ENCODE measurements at places on chromosomes 12 and 14.

DNA sequence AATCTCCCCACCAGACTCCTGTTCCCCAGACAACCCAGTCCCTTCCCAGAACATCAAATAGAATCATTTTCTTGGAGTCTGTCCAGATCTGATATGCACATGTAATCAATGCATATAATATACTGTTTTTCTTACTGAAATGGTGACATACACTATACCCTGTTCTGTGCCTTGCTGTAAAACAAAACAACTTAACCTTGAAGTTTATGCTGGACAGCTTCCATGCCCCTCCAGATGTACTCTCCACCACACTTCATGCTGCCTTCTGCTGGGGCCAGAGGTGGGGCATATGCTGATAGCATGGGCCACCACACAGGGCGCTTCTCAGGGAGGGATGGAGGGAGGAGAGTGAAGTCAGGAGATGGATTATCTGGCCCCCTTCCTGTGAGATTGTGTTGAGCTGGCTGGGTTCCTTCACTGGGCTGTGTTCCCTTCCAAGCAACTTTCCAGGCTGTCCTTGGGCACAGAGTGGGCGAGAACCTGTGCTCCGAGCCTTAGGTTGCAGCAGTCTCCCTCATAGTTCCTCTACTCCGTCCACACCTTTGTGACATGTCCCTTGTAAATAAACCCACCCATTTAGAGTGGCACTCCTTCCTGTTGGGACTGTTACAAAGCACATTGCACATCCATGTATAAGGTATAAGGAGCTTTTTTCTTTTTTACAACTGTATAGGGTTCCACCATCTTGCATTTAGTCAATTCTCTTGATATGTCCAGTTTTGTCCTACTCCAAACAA lies 77.6 kb upstream of the RIC8B start:
- no peak for DNase-seq

GRCh38 chr12:106049105-106049504 lies 89.6 kb downstream of the NUAK1 start:
- peak; percentile 81 for DNase-seq

GRCh38 chr12:57235728-57236131 lies 6.2 kb downstream of the SHMT2 start:
- no peak for DNase-seq

GRCh38 chr14:91872517-91873470 lies 5.5 kb upstream of the TC2N start:
- DNase-seq: no peak

DNA sequence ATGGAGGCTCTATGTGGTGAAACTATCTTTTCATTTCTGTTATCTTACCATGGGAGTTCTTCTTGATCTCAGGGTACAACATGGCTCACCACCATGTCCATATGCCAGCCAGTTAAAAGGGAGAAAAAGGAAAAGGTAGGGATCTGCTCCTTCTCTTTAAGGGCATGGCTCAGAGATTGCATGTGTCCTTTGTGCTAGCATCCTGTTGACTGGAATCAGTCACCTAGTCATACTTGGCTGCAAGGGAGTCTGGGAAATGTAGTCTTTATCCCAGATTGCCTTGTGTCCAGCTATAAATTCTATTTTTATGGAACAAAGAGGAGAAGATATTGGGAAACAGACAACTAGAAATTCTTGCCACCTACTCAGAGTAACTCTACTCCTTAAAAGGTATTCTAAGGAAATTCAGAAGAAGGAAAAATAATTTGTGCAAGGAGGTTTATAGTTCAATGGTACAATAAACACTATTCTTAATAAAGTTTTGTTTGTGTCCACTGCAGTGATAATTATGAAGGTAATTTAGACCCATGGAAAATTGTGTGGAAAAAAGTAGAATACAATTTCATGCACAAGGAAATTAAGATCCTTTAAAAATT lies 86.4 kb upstream of the RPH3A start:
- DNase-seq: no peak

DNA sequence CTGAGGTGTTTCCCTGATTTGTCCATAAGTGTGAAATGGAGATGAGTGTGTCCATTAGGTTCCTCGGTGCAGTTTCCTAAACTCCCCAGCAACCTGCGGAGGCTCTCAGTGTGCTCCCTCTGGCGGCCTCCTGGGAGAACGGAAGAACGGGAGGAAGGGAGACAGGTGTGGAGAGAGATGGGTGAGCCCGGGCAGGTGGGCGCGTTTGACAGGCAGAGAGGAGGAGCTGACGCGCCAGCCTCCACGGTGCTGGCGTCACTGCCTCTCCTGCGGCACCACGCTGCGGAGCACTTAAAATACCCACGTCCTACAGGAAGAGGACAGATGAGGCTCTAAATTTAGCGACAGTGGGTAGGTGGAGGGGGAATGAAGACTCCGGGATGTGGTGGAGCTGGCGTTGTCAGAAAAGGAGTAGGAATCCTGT lies 26.8 kb upstream of the PEX5 start:
- DNase-seq: no peak

- no peak for DNase-seq
These were observed 8.9 kb upstream of the ZNF410 start for GRCh38 chr14:73877790-73878189.

- DNase-seq: no peak
These were observed 954 bp downstream of the HAUS4 start for GRCh38 chr14:22955702-22956569.

DNA sequence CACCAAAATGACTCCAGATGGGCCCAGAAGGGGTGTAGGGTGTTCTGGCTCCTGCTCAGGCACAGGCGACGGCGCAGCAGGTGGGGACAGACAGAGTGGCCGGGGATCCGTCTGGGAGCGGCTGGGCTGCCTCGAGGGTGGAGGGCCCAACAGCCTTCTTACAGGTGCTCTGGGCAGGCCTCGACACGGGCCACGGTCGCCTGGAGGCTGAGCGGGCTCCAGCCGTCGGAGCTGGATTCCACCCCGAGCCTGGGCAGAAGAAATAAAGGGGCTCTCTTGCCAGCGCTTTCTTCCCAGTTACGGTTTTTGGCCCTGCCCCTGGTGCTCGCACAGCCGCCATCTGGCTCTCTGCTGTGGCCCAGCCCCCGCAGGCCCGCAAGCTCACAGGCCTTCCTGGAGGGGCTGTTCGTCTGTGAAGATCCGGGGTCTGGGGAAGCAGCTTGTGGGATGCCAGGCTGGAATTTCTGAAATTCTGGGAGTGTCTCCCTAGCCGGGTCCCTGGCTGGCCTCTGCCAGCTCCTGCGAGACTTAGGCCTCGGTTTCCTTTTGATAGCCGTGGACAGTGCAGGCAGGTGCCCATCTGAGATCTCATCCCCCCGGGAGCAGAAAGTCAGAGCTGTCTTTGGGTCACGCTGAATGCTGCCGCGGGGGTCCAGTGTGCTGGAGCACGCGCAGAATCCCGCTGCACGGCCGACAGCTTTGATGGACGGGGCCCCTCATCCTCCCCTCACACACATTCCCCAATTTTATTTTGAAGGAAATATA lies 122.7 kb downstream of the PAPOLA start:
- DNase-seq: peak; percentile 73

GRCh38 chr14:68679301-68679700 lies 113.6 kb downstream of the ZFP36L1 start:
- no peak for DNase-seq

DNA sequence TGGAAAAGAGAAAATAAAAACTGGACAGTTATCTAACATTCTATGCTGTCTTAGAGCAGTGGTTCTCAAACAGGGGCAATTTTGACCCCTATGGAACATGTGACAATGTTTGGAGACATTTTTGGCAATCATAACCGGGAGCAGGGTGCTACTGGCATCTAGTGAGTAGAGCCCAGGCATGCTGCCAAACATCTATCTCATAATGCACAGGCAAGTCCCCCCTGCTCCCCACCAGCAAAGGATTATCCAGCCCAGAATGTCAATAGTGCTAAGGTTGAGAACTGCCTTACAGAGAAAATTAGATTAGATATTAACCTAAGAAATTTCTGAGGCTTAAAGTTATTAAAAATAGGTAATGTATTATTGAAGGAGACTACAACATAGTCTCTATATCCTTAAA lies 22.9 kb upstream of the CATSPERB start:
- DNase-seq: no peak

DNA sequence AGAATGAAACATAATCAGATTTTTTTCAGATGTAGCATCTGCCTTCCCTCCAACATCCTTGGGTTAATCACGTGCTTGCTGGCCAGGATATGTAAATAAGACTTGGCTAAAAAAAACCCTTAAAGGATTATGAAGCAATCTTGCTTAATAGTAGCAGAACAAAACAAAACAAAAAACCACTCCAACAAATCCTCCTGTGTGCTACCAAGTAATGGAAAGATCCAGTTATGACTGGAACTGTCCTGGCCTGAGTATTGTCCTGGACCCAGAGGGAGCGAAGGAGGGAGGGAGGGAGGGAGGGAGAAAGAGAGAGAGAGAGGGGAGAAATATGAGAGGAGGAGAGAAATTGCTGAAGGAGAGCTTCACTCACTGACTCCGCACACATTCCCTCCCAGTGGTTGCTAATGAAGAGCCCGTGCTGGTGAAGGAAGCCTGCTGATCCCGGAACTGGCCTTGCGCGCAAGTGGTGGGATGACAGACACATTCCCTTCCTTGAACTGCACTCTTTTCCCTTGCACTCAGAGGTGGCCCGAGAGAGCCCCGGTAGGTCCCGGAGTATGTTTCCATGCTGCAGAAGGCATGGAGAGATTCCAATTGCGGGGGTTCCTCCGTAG lies 57.2 kb downstream of the HMGA2 start:
- no peak for DNase-seq

GRCh38 chr12:62601765-62602164 lies 135.1 kb downstream of the MON2 start:
- no peak for DNase-seq

GRCh38 chr14:80356413-80356812 lies 145.1 kb upstream of the DIO2 start:
- DNase-seq: peak; percentile 42

DNA sequence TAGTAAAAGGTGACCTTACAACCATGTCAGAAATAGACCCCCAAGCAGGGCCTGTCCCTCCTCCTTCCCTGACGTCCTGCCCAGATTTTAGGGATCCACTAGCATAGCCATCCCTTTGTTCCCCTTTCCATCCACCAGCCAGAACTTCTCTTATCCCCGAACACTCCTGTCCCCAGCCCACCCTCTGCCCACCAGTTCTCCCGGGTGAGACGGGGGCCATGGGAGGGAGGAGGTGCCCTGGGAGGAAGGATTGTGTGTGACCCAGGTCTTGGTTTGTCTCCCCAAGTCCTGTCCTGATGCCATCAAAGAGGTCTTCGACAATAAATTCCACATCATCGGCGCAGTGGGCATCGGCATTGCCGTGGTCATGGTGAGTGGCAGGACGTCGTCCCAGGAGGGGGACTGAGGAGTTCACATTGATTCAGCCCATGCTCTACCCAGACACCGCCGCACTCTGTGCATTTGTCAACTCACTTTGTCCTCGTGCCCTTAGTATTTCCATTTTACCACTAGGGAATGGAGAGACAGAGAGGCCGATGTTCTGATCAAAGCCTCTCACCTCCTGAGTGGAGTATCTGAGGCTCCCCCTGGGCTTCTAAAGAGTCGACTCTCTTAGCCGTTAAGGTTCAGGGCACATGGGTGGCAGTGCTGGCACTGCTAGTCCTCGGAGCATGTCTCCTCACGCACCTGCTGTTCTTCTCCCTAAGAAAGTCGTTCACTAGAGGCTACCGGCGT lies 35.9 kb downstream of the CD9 start:
- no peak for DNase-seq

- no peak for DNase-seq
These were observed 248.8 kb downstream of the ANO6 start for GRCh38 chr12:45464699-45465098.

DNA sequence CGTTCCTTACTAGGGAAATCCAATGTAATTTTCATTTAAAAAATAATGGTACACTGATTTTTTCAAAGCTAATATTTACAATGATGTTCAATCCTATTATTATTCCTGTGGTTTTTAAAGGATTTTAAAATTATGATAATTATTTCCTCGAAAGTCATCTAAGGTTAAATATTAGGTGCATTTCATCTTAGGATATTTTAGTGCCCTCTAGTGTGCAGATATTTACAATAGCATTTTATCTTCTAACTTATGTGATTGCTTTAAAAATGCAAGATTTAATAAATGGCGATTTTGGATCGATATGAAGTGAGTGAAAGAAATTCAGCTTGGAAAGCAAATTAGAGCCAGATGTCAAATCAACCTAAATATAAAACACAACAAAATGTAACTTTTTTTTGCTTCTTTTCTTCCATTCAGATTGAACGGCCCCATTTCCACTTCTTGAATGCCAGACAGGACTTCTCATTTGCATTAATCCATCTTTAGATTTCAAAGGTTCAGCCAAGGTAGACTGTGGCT lies 293.5 kb downstream of the SLC6A15 start:
- no peak for DNase-seq

DNA sequence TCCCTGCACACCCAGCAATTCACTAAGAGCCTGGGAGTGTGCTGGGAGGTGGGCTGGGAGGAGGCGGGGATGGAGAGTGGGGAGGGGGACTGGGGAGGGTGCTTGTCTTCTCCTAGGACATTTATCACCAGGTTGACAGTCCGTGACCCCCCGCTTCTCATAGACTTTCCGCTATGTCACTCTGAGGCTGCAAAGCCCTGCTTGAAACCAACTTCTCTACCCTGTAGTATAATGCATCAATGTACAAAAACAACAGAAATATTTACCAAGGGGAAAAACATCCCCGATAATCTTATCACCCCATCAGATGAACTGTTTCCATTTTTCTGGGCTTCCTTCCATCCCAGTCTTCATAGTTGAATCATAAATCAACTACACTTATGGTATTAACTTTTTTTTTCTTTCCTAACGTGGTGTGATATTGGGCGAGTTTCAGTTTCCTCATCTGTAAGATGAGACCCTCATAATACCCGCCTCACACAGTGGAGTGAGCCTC lies 28.6 kb upstream of the BATF start:
- no peak for DNase-seq

GRCh38 chr14:100415226-100415625 lies 92.1 kb downstream of the SLC25A47 start:
- DNase-seq: no peak

DNA sequence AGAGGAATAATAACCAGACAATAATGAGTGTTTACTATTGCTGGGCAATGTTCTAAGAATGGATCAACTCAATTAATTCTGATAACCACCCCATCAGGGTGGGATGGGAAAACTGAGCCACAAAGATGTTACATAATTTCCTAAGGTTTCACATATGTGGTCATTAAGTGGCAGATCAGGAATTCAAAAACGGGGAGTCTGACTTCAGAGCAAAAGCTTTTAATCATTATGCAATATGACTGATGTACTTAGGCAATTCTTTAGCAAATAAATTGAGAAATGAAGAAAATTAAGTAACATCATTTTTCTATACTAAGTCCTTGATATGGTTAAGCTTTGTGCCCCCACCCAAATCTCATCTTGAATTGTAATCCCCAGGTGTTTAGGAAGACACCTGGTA lies 53.4 kb downstream of the PLCZ1 start:
- no peak for DNase-seq
